Esophagus squamous epithelium (tissue), 5 donors: ENCODE measurements at places on chromosomes 11 and 22.
A peak's percentile ranks its signal among the peaks of the same experiment; 100 is the strongest.

- DNase-seq: no peak
- H3K27ac ChIP-seq: peak overlapping the region; percentile 1
- no peaks in the 10 kb centered on the region for H3K4me1 ChIP-seq
Observed at GRCh38 chr11:44016546-44017442, 31.0 kb upstream of the ACCSL start.

- H3K27ac ChIP-seq: no peak overlapping the region
- DNase-seq: no peak
- H3K36me3 ChIP-seq: no peaks in the 10 kb centered on the region
- H3K27me3 ChIP-seq: peaks cover 27% of the 10 kb centered on the region
Observed at GRCh38 chr11:127247261-127247851, 246.8 kb upstream of the KIRREL3 start.

DNA sequence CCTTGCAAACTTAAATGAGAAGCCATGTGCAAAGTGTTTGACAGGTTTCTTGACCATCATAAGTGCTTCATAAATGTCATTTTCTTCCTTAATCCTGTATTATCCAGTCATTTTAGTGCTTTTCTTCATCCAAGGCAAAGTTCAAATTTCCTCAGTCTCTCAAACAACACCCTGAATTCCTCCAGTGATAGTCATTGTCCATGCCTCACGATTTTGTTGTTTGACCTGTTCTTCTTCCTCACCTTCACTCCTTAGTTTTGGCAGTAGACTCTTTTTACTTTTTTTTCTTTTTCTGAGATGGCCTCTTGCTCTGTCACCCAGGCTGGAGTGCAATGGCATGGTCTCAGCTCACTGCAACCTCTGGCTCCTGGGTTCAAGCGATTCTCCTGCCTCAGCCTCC lies 1257.3 kb downstream of the FAM181B start:
- H3K4me3 ChIP-seq: no peak overlapping the region
- no peaks in the 10 kb centered on the region for H3K36me3 ChIP-seq
- no peaks in the 10 kb centered on the region for H3K4me1 ChIP-seq
- H3K27ac ChIP-seq: no peak overlapping the region
- no peak for DNase-seq
- no peaks in the 10 kb centered on the region for H3K27me3 ChIP-seq

DNA sequence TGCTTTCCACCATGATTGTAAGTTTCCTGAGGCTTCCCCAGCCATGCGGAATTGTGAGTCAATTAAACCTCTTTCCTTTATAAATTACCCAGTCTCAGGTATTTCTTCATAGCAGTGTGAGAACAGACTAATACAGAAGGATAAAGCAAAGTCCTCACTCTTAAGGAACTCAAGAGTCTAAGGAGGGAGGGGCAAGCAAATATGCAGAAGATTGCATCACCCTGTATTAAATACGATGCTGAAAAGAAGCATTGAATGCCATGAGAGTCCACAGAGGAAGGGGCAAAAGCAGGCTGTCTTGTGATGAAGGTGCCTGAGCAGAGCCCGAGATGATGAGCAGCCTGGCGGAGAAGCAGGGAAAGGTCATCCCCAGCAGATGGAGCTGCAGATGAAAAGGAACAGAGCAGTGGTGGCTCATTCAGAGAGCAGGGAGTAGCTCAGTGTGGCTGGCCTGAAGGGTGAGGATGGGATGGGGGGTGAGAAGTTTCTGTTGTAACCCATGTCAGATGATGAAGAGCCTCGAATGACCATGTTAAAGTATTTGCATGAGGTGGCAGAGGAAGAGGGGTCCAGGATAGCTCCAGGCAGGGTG lies 6.3 kb upstream of the IZUMO1R start:
- H3K4me1 ChIP-seq: no peaks in the 10 kb centered on the region
- no peak overlapping the region for H3K4me3 ChIP-seq
- H3K36me3 ChIP-seq: no peaks in the 10 kb centered on the region
- H3K27ac ChIP-seq: no peak overlapping the region
- H3K27me3 ChIP-seq: no peaks in the 10 kb centered on the region

GRCh38 chr11:129313541-129314297 lies 61.9 kb upstream of the BARX2 start:
- peaks cover under 1% of the 10 kb centered on the region for H3K27me3 ChIP-seq
- H3K27ac ChIP-seq: peak overlapping the region; percentile 5
- H3K4me3 ChIP-seq: no peak overlapping the region

DNA sequence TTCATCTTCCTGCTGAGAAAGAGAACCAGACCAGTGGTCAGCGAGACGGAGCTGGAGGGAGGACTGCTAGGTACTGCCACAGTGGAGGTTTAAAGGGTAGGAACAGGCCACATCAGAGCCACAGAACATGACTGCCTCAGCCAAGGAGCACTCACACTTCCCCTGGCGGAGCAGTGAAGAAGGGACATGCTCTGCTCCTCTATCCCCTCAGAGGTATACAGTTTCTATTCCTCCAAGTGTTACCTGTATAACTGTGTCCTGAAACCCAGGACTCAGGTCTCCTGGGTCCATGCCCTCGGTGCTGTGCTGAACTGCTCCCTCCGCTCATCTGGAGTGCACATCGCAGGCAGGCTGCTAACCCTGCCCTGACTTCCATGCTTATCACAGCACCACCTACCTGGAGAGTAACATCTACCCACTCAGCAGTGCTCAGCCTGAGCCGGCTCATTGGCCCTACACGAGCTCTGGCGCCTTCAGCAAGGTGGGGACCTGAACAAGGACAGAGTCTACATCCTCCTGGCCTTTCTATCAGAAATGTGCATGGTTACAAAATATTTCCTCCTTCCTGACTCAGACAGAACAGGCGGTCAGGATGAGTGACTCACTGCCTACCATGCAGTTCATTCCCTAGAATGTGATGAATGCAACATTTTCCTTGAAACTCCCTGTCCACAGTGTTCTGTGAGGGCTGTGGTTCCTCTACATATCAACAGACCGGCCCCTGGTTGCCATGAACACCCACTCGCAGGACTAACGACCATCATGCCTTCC lies 52.9 kb downstream of the C11orf58 start:
- no peaks in the 10 kb centered on the region for H3K27me3 ChIP-seq
- no peak overlapping the region for H3K4me3 ChIP-seq
- H3K36me3 ChIP-seq: no peaks in the 10 kb centered on the region
- no peak for DNase-seq
- H3K4me1 ChIP-seq: peaks cover 9% of the 10 kb centered on the region

- H3K4me3 ChIP-seq: no peak overlapping the region
- no peak overlapping the region for H3K27ac ChIP-seq
Observed at GRCh38 chr11:81725701-81726100, 1008.0 kb downstream of the FAM181B start.

DNA sequence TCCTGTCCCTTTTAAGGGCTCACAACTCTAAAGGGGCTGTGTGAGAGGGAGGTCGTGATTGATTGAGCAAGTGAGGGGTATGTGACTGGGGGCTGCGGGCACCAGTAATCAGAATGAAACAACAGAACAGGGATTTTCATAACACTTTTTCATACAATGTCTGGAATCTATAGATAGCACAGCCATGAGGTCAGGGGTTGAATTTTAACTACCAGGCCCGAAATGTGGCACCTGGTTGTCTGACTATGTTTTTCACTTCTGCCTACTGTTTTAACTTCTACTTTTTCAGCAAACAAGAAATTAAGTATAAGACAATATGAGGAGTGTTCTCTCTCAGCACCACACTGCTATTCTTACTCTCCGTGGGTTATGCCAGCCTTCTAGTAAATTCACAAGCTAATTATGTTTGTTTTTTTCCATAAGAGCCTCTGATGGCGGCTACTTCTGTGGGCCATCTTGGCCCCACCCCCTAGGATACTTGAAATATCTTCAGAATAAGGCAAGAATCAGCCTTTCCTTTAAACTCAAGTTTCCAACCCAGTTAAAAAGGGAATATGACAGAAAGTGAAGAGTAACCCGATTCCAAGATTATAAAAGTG lies 552.8 kb upstream of the CHORDC1 start:
- H3K27me3 ChIP-seq: no peaks in the 10 kb centered on the region
- no peaks in the 10 kb centered on the region for H3K36me3 ChIP-seq
- DNase-seq: no peak
- H3K4me1 ChIP-seq: no peaks in the 10 kb centered on the region

GRCh38 chr11:123487157-123487744 lies 57.2 kb downstream of the GRAMD1B start:
- H3K4me3 ChIP-seq: no peak overlapping the region
- no peak for DNase-seq
- no peak overlapping the region for H3K27ac ChIP-seq
- H3K36me3 ChIP-seq: no peaks in the 10 kb centered on the region
- H3K27me3 ChIP-seq: no peaks in the 10 kb centered on the region

GRCh38 chr11:62595124-62595523 lies 3.8 kb upstream of the TUT1 start:
- no peak for DNase-seq
- peaks cover 37% of the 10 kb centered on the region for H3K36me3 ChIP-seq
- H3K4me1 ChIP-seq: peaks cover 33% of the 10 kb centered on the region
- no peaks in the 10 kb centered on the region for H3K27me3 ChIP-seq
- no peak overlapping the region for H3K4me3 ChIP-seq
- H3K27ac ChIP-seq: no peak overlapping the region

DNA sequence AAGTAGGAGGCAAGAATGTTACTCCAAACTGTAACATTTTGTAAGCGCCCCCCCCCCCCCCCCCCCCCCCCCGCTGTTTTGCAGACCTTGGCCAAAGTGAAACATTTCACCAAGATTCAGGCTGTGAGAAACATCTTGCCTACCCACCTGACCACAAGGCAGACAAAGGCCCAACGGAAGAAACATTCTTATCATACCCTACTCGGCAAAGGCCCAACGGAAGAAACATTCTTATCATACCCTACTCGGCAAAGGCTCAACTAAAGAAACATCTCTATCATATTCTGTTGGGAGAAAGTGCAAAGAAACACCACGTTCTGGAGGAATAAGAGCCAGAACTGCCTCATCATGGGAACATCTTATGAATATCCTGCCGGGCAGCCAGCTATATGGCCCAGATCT lies 117.1 kb downstream of the JRKL start:
- no peak overlapping the region for H3K4me3 ChIP-seq
- H3K36me3 ChIP-seq: no peaks in the 10 kb centered on the region
- no peaks in the 10 kb centered on the region for H3K4me1 ChIP-seq
- DNase-seq: no peak
- no peak overlapping the region for H3K27ac ChIP-seq
